Ecto neural progenitor cell (in vitro differentiated cells): ENCODE measurements at places on chromosomes 4 and X.

- peak; percentile 75 for DNase-seq
These were observed 102.0 kb downstream of the PTTG2 start for GRCh38 chr4:38062088-38062775.

DNA sequence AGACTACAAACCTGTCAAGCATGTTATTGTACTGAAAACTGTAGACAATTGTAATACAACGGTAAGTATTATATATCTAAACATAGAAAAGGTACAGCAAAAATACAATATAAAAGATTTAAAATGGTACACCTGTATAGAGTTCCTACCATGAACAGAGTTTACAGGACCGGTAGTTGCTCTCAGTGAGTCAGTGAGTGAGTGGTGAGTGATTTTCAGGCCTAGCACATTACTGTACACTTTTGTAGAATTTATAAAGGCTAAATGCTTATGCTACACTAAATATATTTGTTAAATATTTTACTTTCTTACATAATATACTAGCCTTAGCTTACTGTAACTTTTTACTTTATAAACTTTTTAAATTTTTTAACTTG lies 37.4 kb downstream of the PDGFC start:
- no peak for DNase-seq

- no peak for DNase-seq
These were observed 37.4 kb downstream of the SCD5 start for GRCh38 chr4:82761229-82761628.

DNA sequence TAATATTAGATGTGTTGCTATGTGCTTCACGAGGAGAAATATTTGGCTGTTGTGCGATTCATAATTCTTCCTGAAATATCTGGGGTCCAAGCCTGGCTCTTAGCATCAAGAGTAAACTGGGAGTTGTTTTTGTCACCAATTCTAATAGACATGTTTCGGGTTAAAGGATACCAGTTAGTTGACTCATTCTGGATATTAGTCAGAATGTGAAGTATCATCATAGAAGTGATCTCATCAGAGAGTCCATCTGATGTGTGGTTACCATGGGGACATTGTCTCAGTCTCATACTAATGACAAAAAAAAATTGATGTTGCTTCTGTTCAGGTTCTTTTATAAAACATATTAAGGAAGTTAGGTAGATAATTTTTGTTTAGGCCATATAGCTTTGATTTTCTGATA lies 57.2 kb upstream of the MTMR1 start:
- DNase-seq, result no peak

- no peak for DNase-seq
These were observed 117.5 kb downstream of the RAPGEF2 start for GRCh38 chr4:159220353-159220752.

- no peak for DNase-seq
These were observed 234.7 kb downstream of the OR13H1 start for GRCh38 chrX:131778269-131779218.

- no peak for DNase-seq
These were observed 120.0 kb downstream of the LUZP4 start for GRCh38 chrX:115409551-115409950.

- peak; percentile 44 for DNase-seq
These were observed 442.6 kb upstream of the GALNT7 start for GRCh38 chr4:172726001-172726423.

DNA sequence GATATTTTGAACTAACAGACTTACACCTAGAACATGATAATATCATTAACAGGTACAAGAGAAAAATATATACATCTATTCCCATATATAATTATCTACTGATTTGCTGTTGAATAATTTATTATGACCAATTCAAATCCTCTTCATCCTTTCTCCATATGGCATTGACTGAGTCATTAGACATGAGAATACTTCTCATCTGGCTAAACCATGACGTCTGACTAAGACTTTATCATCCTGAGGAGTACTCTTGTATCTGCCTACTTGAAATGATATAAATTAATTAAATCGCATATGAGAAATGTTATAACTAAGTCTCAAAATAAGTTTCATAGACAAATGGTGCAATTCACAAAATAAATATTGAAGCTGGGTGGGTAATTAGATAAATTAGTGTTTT lies 67.4 kb downstream of the EMCN start:
- DNase-seq, result no peak

GRCh38 chrX:103831342-103831802 lies 685 bp downstream of the RAB9B start:
- DNase-seq, result no peak

GRCh38 chrX:8692871-8693270 lies 39.1 kb downstream of the ANOS1 start:
- no peak for DNase-seq

DNA sequence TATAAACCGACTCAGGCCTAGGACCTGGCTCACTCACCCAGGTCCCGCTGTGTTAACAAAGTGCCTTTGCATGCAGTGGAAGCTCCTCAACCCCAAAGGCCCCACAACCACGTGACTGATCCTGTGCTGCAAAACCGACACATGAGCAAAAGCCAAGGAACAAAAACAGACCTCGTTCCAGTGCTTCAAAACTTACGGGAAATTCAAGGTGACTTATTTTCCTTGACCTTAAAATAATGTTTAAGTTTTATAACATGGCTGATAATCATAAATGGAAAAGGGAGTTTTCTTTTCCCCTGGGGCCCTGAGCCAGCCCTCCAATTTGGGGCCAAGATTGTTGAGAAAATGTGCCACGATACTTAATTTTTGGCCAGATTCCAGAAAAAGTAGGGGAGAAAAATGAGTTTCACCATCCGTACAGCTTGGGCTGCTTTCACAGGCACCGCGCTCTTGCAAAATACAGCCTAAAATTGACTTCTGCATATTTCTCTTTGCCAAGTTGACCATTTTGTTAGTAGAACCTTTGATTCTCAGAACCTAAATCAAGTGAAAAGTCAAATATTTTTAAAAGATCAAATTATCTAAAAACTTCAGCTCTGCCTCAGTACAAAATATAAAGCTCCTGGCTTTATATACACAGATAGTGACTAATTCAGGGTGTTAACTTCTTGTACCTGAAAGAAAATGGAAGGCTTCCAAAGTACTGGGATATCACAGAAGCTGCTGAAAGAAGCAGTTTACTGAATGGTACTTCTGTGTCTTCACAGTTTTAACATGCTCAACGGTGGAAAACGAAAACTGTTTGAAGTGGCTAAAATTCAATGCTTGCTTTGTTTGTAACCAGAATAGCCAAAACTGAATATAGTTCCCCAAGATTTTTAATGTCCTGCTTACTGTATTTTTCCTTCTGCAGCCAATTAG lies 93.8 kb downstream of the APBB2 start:
- DNase-seq, result no peak

DNA sequence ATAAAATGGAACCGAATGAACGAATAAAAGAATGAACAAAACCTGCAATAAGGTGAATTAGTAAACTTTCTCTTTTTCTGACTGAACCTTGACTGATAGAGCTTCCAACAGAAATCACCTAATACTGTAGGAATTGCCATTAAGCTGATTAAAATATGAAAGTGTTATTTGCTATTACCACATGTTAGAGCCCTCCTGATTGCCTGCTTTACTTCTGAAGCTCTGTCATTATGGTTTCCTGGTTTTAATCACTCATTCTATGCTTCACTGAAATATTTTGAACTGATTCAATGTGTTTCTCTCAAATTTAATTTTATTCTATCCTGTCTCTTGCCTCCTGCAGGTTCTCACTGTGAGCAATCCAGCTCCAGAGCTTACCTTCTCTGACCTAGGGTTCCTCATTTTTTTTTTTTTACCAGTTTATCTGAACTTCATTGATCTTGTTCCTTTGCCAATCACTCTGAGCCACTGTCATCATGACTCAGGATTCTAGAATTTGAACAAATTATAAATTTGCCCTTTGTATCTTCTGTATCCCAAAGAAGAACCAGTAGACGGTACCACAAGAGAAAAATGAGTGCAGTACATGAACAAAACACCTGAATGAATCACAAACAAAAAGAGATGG lies 48.1 kb upstream of the UGT2B15 start:
- no peak for DNase-seq

DNA sequence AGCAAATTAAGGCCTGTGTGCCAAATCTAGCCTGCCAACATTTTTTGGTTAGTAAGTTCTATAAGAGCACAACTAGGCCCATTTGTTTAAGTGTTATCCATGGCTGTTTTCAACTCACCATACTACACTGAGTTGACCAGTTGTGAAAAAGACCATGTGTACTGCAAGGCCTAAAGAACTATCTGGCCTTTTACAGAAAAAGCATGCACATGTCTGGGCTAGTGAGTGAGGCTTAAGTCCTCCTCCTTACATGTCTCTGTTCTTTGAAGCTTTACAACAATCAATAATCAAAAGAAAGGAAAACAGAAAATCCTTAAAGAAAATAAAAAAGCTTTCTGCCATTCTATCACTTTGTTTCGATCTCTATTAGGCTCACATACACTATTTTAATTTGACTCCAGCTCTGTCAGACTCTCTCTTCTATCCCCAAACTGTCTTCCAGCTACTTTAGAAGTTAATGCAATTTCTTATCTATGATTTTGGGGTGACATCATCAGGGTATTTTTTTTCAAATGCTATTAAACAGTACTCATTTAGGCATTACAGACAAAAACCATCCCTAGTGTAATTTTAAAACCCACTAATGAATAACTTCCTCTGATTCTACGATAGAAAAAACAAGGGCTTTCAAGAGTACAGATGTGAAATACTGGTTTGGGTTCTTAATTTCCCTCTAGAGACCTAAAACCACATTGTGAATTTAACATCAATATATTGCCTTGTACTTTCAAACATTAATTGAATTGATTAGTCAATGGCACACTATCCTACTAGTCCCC lies 161.8 kb downstream of the MAB21L2 start:
- DNase-seq, result no peak

DNA sequence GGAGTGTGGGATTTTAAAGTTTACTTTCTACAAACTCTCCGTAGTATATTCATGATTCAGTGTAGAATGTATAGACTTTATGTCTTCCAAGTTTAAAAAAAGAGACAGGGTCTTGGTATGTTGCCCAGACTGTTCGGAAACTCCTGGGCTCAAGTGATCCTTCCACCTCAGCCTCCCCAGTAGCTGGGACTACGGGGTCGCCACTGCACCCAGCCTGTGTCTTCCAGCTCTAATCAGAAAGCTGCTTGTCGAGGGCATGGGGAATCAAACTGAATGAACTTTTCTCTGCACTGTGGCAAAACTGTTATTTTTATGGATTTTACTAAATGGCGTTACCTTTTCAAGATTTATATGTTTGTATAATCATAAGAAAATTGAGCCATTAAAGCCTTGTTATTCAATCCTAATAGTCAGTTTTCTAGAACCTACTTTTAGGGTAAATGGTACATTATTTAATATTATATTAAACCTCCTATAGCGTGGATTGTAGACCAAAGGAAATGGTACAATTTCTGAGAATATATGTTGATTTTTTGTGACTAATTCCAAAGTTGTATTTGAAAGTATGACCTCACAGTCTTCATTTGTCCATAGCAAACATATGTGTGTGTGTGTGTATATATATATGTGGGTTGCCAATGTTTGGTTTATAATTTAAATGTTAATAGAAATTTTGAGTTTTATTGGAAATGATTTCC lies 1.1 kb downstream of the BLOC1S4 start:
- DNase-seq, result no peak

- DNase-seq, result no peak
These were observed 253.9 kb downstream of the ANK2 start for GRCh38 chr4:113303315-113303714.

DNA sequence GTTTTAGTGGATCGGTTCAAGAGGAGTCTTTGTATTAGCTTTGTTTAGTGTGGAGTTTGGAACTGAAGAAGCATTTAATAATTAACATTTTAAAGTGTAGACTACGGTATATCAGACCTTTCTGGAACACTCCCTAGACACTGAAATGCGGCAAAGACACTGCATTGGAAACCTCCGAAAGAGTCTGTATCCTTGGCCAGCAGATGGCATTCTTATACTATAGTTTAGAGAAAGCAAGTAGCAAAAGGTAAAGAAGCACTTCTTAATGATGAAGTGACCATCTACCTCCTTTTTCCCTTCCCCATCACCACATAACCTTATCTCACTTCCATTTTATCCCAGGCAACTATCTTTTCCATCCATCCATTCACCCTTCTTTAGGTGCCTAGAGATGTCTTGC lies 7.6 kb downstream of the FABP2 start:
- DNase-seq, result no peak

DNA sequence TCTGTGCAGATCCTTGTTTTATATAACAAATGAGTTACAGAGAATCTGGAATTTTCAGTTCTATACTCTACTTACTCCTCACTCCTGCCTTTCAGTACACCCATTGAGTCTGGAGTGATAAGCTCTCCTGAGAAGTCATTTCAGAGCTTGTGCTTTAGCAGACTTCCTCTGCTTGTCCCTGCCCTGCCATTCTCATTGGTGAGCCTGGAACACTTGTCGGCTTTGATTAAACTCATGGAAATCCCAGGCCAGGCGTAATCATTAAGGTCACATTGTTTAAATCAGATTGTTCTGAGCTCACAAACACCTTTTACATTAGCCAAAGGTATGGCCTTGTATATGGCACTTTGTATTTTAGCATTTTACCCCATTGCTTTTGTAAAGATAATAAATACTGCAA lies 102.7 kb downstream of the CNKSR2 start:
- no peak for DNase-seq

DNA sequence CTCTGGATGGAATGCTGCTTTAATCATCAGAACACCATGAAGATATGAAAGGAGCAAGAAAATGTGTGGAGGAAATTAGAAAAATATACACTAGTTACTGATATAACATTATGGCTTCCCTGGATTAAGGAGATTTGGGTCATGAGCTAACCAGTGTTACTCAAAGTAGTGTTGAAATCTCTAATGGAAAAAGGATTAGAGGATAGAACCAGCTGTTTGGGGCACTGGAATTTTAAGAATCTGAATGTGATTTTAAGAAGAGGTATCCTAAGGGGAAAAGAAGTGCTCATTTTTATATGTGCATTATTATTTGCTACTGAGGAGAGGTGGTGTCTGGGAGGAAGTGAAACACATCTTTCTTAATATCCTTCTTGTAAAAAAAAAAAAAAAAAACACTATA lies 164.1 kb upstream of the PPARGC1A start:
- DNase-seq, result no peak

- no peak for DNase-seq
These were observed 1.8 kb downstream of the BGN start for GRCh38 chrX:153496590-153496959.

DNA sequence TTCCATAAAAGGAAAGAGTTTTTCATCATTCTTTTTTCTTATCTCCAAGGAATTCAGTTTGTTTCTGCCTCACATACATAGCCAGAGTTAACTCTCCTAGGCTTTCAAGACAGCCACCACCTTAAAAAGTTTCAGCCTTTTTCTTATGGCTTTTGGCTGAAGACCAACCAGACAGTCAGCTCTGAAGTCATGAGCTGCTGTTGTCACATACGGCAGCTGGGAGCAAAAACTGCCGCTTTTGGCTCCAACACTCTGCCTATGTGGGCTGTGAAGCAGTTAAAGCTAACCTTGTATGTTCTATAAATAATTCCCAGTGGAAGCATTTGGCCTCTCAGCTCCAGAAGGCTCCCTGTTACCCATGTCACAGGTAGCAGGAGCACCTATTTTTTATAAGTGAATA lies 104.1 kb downstream of the KLHL4 start:
- DNase-seq, result no peak
